ENCODE measurements at places on chromosomes 3 and 15. TPM values are rescaled to one million over a fixed set of nuclear protein-coding genes. Genes with fewer than 3 reads are reported as not detected.

The SAMMSON gene
- not detected for polyA plus RNA-seq

GRCh38 chr15:36622197-36622795, 42.9 kb downstream of the CDIN1 start:
- DNase-seq, result no peak

The GOLGA6B gene
- not detected for polyA plus RNA-seq

- no peak for DNase-seq
Measured at GRCh38 chr15:81176291-81176893, 20.3 kb upstream of the IL16 start.

The LSMEM2 gene
- 0.04 TPM for polyA plus RNA-seq

- DNase-seq, result no peak
Measured at GRCh38 chr15:64990168-64990470, 405 bp upstream of the SPG21 start.

DNA sequence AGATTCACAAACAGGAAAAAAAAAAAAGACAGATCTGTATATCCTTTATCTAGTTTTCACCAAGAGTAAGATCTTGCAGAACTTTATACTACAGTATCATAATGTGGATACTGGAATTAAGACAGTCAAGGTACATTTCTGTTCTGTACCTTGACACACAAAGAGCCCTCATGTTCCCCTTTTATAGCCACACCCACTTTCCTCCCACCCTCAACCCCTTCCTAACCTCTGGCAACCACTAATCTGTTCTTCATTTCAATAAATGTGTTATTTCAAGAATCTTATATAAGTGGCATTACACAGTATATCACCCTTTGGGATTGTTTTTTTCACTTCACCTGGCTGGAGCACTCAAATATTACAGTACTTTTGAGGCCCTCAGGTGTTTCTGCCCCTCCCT, 3.6 kb upstream of the RAB6B start:
- DNase-seq, result no peak

The CAPN3 gene
- polyA plus RNA-seq, result 3.7 TPM

DNA sequence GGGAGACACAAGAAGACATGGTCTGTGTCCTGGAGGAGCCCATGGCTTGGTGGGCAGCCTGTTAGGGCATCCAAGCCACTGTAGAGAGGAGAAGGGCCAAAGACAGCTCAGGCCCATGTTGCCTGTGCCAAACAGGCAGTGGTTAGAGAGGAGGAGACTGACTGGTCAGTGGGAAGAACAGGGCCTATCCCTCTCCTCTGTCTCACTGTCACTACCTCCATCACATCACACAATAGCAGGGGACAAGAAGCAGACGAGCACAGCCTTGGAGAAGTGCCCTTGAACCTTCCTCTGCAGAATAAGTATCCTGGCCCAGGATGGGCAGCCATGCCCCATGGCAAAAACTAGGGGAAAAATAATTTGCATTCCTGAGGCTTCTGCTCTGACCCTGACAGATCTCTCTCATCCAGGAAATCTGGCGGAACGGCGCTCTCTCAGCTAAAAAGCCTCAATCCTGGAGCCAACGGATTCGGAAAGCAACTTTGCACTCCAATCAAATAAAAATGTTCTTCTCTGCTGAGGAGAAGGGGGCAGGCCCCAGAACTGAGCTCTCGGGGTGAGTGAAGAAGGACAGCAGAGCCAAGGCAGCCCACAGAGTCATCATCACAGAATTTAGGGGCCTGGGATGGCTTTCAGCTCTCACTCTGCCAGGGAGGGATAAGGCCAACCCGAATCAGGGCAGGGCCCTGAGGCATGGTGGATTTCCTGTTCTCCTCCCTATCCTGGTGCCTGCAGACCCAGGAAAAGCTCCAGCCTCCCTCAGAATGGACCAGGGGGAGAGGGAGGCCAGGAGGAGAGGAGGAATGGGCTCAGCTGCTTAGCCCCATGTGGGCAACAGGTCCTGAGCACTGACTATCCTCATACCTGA, 1.6 kb downstream of the SHF start:
- no peak for DNase-seq

The FOXL2 gene
- polyA plus RNA-seq, result 0.60 TPM

DNA sequence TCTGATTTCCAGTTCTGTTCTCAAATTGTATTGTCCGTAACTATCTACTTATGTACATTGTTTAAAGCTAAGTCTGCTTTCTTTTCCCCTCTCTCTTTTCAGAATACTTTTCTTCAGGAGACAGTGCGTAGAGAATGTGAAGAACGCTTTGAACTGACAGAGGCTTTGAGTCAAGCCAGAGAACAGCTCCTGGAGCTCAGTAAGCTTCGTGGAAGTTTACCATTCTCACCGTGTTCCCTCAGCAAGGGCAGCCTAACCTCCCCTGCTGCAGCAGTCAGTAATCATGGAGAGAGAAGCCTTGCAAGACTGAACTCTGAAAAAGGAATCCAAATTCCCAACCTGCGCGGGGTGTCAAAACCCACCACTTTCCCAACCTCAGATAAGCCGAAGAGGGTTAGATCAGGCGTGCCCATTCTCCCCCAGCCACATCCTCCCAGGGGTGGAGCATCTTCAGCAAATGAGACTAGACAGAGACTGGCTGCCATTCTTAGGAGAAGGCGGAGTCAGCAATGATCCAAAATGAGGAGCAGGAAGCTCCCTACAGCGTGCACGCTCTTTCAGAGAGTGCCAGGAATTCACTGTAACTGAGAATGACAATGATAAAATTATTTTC, 114.6 kb downstream of the CCNL1 start:
- DNase-seq, result no peak

The GATM gene
- 0.11 TPM for polyA plus RNA-seq

The SLC22A14 gene
- 0.08 TPM for polyA plus RNA-seq

The HACL1 gene
- 16.1 TPM for polyA plus RNA-seq

The SLC38A3 gene
- polyA plus RNA-seq, result not detected

GRCh38 chr3:189041482-189042090, 130.2 kb upstream of the TPRG1 start:
- peak; percentile 32 for DNase-seq

GRCh38 chr3:130601442-130601971, 84.5 kb downstream of the COL6A6 start:
- peak; percentile 13 for DNase-seq

DNA sequence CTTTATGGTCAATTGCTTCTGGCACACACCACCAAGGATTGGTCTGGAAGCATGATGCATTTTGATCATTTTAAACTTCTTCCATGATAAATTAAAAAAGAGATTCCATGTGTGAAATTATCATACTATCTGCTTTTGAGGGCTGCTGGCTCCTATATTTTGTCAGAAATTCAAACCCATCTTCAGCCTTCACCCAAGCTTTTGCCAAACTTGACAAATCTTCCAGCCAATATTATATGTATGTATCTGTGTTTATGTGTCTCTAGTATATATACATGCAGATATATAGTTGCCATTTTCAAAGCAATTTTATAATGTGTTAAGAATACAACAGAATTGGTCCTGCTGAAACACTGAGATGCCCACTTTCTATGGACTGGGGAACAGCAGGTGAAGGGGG, 275.7 kb downstream of the AGBL1 start:
- no peak for DNase-seq

DNA sequence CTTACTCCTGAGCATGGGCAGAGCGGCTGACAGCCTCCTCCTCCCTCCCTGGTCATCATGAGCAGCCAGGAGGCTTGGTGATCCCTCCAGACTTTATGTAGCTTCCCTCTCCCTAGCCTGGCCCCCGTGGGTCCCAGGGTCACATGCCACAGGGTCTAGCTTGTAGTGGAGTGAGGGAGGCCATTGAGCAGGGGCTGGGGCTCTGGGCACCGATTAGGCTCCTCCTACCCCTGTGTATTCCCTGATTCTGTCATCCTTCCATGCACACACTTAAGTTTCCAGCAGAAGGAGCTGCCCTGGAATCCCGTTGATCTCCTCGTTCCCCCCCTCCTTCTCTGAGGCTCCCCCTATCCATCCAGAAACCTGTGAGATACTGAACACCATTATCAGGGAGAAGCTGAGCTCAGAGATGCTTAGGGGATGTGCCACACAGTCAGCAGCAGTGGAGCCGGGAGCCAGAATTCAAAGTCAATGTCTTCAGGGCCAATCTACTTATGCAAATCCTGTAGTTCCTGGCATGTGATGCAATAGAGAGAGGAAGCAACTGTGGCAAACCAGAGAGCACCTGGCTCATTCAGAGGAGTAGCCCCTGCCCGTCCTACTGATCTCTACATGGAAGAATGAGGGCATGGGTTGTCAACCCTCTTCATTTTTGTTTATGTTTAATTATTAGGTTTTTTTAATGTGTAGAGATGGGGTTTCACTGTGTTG, 17.2 kb downstream of the CCDC33 start:
- DNase-seq, result no peak

The ASTE1 gene
- polyA plus RNA-seq, result 2.9 TPM
